Stimulated activated CD8-positive, alpha-beta memory T cell treated with anti-CD3 and anti-CD28 coated beads, Interleukin-15, amount 100 ng/mL, for 1 hour (primary cell): ENCODE measurements at places on chromosomes 12 and 14.

DNA sequence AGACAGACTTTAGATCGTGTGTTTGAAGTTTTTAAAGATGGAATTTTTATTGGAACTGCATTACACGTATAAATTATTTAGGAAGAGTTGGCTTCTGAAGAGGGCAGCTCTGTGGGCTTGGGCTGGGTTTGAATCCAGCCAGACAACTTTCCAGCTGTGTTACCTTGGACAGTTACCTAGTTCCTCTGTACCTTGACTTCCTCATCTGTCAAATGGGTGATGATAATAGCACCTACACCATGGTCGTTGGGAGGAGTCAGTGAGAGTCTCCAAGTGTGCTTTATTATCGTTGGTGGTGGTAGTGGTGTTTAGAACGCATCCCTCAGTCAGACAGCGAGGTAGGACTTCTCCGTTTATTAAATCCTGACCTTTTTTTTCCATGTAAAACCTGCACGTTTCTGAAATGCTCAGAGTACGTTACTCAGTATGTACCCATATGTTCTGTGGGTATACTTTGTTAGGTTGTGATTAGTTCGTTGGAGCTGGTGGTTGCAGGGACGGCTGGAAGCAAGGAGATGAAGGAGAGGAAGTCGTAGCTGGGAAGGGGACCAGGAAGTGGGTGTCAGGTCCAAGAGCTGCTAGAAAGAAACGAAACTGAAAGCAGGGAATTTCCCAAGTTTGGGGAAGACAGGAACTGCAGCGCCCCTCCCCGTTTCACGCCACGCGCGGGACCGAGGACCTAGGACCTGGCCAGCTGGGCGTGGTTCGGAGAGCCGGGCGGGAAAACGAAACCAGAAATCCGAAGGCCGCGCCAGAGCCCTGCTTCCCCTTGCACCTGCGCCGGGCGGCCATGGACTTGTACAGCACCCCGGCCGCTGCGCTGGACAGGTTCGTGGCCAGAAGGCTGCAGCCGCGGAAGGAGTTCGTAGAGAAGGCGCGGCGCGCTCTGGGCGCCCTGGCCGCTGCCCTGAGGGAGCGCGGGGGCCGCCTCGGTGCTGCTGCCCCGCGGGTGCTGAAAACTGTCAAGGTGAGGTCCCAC, at the start of gene OAS3:
Gene OAS3, plus strand, starts transcription at position 734 of the 979 bp plus-strand sequence. Its CDS starts 57 bp downstream, at position 791.
- peak; percentile 51 for DNase-seq

DNA sequence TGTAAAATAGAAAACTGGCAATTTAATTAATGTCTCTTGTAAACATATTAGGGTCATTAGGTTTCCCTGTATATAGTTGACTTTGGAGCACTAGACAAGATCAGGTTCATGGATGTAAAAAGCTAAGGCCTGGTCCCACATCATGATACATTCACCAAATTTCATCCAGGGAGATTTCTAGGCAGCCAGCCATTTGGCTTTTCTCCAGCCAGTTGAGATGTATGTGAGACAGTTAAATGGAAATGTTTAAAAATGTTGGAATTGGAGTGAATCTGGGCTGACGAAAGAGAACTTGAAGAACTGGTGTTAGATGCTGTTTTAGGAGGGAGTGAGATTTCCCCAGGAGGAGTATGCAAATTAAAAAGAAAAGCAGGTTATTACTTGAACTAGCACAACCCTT, 41.8 kb upstream of the CLEC14A start:
- DNase-seq, result no peak

DNA sequence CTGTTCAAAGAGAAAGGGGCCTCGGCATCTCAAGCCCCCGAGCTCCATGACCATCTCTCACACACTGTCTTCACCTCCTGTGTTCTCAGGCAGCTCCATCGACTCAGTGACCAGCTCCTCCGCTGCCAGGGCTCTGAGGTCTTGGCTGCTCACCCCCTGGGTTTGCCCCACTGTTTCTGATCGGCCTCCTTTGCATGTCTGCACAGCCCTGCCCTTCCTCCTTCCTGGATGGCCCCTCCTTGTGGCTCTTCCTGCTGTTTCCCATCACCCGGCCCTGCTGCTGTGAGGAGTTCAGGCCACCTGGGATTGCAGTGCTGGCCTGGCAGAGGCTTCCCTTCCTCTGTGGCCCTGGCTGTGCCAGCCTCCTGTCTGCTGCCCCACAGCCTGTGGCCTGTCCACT, 38.1 kb upstream of the PIWIL1 start:
- no peak for DNase-seq

DNA sequence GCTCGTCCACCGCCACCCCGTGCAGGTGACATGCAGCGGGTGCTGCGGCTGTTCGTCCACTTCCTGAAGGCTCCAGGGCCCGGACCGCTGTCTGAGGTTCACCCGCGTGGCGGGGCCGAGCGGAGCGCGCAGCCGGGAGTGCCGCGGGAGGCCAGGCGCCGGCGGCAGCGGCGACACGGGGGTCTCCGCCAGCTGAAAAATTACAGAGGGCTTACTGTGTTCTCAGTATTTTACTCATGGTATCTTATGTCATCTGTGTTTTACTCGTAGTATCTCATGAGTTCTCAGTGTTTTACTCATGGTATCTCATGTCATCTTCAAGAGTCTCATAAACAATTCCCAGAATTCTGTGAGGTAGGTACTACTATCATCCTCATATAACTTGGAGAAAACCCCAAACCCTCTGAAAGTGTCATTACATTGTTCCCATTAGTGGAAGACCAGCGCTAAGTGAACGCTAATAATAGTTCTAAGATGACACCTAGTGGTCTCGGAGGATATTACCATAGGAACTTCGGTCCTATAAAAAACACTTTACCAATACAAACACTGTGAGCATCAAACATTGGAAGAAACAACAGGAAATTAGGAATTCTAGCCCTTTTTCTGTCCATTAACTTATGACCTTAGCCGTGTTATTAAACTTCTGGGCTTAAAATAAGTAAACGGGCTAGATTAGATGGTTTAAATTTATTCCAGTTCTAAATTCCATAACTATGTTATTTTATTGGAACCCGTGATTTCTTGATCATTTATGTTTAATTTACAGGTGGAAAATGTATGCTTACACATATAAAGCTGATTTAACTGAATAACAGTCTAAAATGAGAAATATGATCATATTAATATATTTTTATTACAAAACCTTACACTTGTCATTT, 32.4 kb downstream of the AK7 start:
- DNase-seq, result no peak

DNA sequence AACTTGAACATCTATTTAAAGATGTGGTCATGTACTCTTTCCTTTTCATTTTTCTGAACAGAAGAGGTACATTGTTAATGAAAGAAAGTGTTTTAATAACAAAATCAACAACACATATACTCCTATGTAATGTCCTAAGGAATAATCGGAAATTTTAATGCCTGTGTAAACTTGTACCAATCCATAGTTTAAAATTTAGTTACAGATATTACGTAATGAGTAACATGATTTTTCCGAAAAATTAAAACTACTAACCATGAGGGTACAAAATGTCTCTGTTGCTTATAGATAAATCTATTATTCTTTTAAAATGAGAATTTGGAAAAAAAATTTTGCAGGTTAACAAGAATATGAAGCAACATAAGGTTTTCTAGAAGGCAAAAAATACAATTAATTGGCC, 220.1 kb downstream of the BCAT1 start:
- no peak for DNase-seq

- DNase-seq, result no peak
Observed at GRCh38 chr12:130151846-130152245, 10.4 kb upstream of the FZD10 start.

DNA sequence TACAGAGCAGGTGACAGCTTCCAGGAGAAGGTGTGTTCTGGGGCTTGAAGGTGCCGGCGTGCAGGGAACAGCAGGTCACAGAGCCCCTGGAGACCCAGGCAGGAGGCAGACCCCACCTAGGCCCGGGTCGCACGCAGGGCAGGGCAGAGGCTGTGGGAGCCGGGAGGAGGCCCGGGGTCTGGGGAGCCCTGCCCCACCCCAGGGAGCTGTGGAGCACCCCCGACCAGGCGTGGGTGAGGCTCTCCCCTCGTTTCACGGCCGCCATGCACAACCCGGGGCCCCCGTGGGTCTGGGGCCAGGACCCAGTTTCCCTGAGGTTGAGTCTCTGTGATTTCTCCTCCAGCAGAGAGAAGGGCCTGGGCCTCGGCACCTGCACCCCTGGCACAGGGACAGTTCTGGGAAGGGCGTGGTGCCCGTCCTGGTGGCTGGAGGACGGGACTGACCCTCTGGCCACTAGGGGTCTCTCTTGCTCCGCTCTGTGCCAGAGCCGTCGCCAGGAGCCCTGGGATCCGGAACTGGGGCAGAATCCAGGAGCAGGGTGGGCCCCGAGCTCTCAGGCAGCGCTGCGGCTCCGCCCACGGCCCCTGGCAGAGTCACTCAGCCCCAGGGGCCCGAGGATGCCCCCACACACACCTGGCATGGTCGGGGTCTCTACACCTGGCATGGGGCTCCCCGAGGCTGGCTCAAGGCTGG, 75.2 kb upstream of the FBRSL1 start:
- DNase-seq, result peak; percentile 46

GRCh38 chr14:37437490-37437889, 157.6 kb downstream of the FOXA1 start:
- no peak for DNase-seq

GRCh38 chr14:60217713-60218112, 31.3 kb upstream of the PPM1A start:
- DNase-seq, result no peak

GRCh38 chr12:52069327-52070184, at the start of gene ATG101:
TSS of gene ATG101 (plus strand) at chr12:52069978. CDS start at chr12:52073651, 3,673 bp downstream.
- peak; percentile 67 for DNase-seq

- no peak for DNase-seq
Observed at GRCh38 chr14:52153939-52154338, 85.1 kb upstream of the NID2 start.

GRCh38 chr12:108729612-108730364, 1.5 kb downstream of the CORO1C start:
- no peak for DNase-seq

GRCh38 chr12:66354291-66354690, 52.0 kb downstream of the HELB start:
- DNase-seq, result no peak

- DNase-seq, result no peak
Observed at GRCh38 chr12:2453761-2454090, 341.0 kb upstream of the FKBP4 start.

- no peak for DNase-seq
Observed at GRCh38 chr12:50057000-50057841, at the start of gene ASIC1. TSS of gene ASIC1 (plus strand) at chr12:50057596. CDS start at chr12:50058767, 1,171 bp downstream.

DNA sequence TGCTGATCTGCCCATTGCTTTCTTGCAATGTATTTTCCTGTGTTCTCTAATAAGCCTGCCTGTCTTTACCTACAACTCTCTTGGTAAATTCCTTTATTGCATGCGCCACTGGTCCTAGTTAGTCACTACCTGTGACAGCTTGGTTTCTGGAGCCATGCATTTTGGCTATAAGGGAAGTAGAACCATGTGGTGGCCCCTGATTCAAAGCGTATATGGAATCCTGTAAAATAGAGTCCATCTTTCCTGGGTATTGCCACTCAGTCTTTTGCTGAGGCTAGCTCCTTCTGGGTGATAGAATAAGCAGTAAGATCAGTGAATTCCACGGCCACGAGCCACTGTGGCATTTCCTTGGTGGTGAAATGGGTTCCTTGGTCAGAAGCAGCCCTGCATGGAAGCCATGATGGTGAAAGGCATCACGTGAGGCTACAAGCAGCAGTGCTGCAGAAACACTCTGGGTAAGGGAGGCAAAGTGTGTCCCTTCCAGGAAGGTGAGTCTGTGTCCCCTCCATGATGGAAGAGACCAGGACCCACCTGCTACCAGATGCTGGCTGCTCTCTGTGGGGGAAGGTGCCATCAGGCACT, 19.6 kb downstream of the TNFAIP2 start:
- no peak for DNase-seq

DNA sequence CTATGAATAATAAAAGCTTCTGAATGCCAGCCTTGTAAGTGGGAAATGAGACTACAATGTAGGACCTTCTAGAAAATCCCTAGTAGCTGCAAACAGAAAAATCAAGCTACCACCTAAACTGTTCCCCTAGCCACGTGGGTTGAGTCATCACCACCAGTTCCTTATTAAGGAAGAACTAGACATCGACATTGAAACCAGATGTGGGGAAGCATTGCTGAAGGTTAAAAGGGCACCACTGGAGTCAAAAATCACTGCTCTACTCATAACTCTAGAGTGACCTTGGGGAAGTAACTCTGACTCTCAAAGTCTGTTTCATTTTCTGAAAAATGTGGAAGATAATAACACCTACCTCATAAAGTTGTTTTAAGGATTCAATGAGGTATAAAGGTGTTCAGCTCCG, 9.4 kb upstream of the CNIH1 start:
- DNase-seq, result no peak

GRCh38 chr14:93113678-93114067, 2.1 kb downstream of the ITPK1 start:
- no peak for DNase-seq

DNA sequence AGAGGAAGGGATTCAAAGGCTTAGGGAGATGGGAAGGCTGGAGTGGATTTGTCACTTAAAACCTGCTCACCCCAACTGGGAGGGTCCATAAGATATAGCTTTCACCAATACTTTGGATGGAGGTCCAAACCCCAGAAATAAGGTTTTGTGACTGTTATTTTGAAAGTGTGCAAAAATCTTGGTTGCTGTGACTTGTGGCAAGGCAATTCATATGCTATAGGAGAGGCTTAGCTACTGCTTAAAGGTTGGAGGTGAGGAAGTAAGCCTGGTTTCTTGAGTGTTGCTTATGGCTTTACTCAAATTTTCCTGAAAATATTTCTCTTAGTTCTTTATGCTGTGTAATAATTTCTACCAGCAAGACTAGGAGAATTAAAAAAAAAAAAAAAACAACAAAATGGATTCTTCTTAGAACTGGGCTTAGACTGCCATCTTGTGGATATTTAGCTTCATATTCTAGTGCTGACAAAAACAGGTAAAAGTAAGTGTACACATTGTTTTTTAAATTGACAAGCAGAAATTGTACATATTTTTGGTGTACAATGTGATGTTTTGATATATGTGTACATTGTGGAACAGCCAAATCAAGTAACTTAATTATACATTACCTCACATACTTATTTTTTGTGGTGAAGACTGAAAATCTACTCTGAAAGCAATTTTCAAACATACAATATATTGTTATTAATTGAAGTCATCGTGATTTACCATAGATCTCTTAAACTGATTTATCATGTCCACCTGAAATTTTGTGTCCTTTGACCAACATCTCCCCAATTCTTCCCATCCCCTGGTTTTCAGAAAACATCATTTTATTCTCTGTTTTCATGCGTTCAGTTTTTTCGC, 23.0 kb downstream of the PDE6H start:
- no peak for DNase-seq

DNA sequence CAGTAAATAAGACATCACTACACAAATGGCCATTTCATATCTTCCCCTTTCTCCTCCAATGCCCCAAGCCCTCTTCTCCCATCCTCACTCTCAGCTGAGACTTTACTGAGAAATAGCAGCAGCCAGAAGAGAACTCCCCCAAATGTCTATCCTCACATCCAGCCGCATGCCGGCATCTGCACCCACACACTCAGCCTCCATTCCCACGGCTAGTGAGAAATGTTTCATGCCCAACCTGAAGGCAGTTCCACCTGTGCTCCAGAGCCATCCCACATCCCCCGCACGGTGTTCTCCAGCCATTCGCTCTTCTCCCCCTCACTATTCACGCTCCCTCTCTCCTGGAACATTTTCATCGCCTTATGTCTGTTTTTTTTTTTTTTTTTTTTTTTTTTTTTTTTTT, 208.7 kb upstream of the DIO3 start:
- DNase-seq, result no peak

- DNase-seq, result no peak
Observed at GRCh38 chr14:72788972-72789728, 104.8 kb downstream of the DPF3 start.

GRCh38 chr12:6340032-6340638, 1.7 kb downstream of the TNFRSF1A start:
- DNase-seq, result no peak

GRCh38 chr12:56528846-56529245, 7.2 kb downstream of the RBMS2 start:
- no peak for DNase-seq
